ENCODE measurements at places on chromosomes 2 and 18. TPM values are rescaled to one million over a fixed set of nuclear protein-coding genes. Genes with fewer than 3 reads are reported as not detected.

CXCR1 gene
- not detected for polyA plus RNA-seq

GRCh38 chr2:238449909-238450417, 23.2 kb downstream of the ASB1 start:
- no peak for DNase-seq

GRCh38 chr18:54109131-54109683, 115.3 kb downstream of the MBD2 start:
- DNase-seq = no peak

DNA sequence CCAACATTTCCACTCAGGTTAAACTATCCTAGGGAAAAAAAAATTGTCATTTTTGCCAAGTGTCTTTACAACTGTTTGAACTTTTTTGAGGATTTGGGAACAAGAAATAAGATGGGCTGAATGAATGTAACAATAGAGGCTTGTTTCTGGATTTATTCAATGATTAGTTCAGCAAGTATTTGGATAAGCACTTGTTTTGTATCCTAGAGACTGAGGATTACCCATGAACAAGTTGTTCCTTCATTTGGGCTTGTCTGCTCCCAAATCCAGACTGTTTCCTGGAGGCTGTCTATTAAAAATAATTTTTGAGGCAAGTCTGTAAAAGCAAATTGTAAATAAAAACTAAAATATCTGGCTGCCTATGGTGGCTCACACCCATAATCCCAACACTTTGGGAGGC, 62.0 kb upstream of the CSRNP3 start:
- no peak for DNase-seq

GRCh38 chr2:114543236-114543766, 100.9 kb downstream of the DPP10 start:
- no peak for DNase-seq

DNA sequence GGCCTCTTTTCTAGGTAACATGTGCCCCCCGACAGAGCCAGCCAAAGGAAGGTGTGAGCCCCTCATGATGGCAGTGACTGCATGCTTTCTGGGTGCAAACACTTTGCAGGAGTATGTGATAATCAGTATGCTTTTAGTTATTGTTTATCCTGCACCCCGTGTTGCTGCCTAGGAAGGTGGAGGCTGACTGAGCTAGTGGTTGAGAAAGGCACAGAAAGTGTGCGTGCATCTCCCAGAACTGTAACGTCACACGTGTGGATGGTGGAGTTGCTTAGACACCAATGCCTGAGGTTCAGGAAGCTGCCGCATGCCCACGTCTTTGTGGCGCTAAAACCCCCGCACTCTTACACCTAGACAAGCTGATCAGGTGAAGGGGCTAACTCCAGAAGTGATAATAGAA, 580 bp downstream of the MC2R start:
- no peak for DNase-seq

POU3F3 gene
- not detected for polyA plus RNA-seq

GYPC gene
- 146 TPM for polyA plus RNA-seq

DTNB gene
- polyA plus RNA-seq = 12.1 TPM

- DNase-seq = no peak
Measured at GRCh38 chr18:76914314-76914713, 92.0 kb downstream of the ZNF236 start.

- no peak for DNase-seq
Measured at GRCh38 chr2:17709897-17710296, 43.7 kb downstream of the SMC6 start.

DNA sequence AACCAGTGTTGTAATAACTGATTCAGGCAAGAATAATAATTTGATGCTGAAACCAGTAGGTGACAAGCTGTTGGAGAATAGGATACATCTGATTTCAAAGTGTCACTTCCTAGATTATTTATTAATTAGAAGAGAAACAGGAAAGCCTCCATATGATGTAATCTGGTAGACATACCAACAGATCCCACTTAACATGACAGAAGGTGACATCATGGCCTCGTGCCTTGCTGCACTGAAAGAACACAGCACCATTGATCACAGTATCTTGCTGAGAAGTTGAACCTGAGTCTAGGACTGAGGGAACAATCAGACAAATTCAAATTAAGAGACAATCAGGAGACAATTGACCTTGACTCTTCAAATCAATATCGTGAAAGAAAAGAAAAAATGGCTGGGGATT, 131.6 kb upstream of the DLGAP1 start:
- no peak for DNase-seq

COLEC12 gene
- polyA plus RNA-seq = 10.9 TPM

TMEM247 gene
- not detected for polyA plus RNA-seq

GAREM2 gene
- 2.8 TPM for polyA plus RNA-seq

GRCh38 chr2:11656252-11656651, 13.7 kb downstream of the NTSR2 start:
- DNase-seq = no peak

GRCh38 chr2:208627110-208627884, 220.7 kb downstream of the PTH2R start:
- no peak for DNase-seq

SCN2A gene
- 1.7 TPM for polyA plus RNA-seq

DNA sequence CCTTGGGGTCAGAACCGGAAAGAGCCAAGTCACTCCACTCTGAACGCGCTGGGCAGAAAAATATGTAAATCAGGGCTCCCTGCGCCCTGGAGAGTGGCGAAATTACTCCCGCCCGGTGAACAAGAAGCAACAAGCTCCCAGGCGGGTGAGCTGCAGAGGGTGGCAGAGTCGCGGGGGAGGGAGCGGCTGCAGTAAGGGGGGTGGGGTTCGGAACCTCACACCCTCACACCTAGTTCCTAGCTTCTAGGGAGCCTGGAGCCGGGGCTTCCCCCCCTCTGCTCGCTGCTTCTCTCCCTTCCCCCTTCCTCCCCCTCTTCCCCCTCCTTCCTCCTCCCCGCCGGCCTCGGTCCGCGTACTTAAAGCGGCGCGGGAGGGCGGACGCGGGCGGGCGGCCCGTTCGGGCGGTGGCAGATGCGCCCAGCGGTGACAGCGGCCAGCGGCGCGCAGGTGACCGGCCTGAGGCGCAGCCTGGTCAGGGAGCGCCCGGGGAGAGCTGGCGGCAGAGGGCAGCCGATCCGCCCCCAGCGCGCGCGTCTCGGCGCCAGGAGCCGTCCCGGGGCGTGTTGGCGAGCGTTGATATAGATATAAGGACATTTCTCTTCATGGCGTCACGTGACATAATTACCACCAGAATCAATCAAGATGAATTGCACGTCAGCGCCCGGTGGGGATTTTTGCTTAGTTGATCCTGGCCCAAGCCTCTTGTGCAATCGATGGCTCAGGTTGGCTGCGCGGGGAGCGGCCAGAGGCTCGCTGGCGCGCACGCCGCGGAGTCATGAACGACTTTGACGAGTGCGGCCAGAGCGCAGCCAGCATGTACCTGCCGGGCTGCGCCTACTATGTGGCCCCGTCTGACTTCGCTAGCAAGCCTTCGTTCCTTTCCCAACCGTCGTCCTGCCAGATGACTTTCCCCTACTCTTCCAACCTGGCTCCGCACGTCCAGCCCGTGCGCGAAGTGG, at the start of gene HOXD11:
HOXD11 (plus strand) TSS at position 700 of the 959 bp plus-strand sequence; CDS start at position 776, 76 bp downstream.
- no peak for DNase-seq

SULT1C2 gene
- polyA plus RNA-seq = 0.04 TPM

VWA3B gene
- polyA plus RNA-seq = not detected

Measured in AG04450 (cell line).